ENCODE measurements at places on chromosomes 5 and 9.

- DNase-seq, result no peak
Observed at GRCh38 chr9:89740722-89741121, 135.9 kb downstream of the GADD45G start.

- DNase-seq, result no peak
Observed at GRCh38 chr5:134447815-134448520, 36.3 kb upstream of the CDKN2AIPNL start.

- DNase-seq, result no peak
Observed at GRCh38 chr5:1529498-1529897, 5.7 kb upstream of the LPCAT1 start.

GRCh38 chr5:139268364-139269202 is 25.0 kb upstream of the MATR3 start:
- no peak for DNase-seq

All from stimulated activated CD4-positive, alpha-beta T cell treated with anti-CD3 and anti-CD28 coated beads, Interleukin-2, amount 100 ng/mL, for 4 hours (primary cell).